Endodermal cell (in vitro differentiated cells): ENCODE measurements at places on chromosomes 3 and 15.

DNA sequence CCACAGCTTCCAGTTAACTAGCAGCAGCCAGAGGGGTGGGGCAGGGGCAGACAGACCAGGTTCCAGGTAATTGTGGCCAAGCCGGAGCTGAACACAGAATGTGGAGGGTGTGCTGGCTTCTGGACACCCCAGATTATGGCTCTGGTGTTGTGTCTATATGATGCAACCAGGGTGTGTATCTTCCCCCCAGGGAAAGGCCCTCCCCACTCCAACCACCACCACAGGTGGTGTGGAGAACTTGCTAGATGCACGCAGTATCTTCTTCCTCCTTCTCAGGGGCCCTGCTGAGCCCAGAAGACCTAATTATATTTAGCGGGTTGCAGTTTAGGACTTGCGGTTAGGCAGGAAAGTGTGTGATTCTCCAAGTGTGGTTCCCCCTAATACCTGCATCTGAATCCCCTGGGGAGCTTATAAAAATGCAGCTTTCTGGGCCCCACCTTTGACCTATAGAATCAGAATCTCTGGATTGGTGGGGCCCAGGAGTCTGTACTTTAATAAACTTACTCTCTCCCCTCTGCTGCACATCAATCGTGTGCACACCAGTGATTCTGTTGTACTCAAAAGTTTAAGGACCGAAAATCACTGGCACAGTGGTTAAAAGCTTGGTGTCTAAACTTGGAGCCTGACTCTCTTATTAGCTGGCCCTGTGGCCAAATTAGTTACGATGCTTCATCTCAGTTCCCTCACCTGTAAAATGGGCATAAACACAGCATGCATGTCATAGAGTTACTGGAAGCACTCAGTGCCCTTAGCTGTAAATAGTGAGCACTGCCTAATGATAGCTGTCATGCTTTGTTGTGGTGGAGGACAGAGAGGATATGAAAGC, 379.1 kb upstream of the PROK2 start:
- no peak overlapping the region for H3K27ac ChIP-seq
- no peak for DNase-seq
- peaks cover 4% of the 10 kb centered on the region for H3K4me1 ChIP-seq
- H3K4me3 ChIP-seq = no peak overlapping the region

DNA sequence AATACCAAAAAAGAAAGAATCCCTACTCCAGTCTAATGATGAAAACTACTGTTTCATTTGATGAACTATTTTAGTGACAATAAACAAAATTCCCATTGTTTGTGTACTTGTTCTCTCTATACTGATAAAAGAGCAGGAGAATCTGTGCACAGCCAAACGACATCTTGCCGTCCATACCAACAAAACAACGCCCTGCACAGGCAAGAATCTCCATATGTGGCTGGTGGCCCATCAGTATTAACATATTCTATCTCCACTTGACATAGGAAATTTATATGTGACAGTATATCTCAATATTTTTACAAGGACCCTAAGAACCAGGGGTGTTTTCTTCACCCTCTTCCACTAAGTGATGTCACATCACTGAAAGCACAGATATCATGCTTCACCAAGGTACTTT, 279.5 kb downstream of the ULK4 start:
- H3K27ac ChIP-seq = no peak overlapping the region
- DNase-seq = no peak
- no peak overlapping the region for H3K4me3 ChIP-seq
- no peaks in the 10 kb centered on the region for H3K36me3 ChIP-seq
- H3K27me3 ChIP-seq = no peaks in the 10 kb centered on the region

DNA sequence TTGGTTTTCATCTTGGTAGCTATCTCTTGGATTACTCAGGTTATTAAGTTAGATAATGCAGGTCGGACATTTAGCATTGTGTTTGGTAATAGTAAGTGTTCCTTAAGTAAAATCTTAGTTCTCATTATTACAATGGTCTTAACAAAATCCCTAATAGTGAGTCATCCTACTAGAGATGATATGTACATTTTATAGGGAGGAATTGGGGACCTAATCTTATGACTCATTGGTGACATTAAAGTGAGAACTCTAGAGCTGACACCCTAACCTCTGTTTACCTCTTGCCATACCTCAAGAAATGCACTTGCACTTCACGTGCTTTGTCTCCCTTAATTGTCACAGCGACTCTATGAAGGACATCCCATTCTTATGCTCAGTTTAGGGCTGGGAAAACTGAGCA, 174.9 kb downstream of the CADPS start:
- no peak overlapping the region for H3K27ac ChIP-seq
- H3K36me3 ChIP-seq = no peaks in the 10 kb centered on the region
- DNase-seq = no peak
- H3K27me3 ChIP-seq = no peaks in the 10 kb centered on the region
- H3K4me3 ChIP-seq = no peak overlapping the region
- H3K4me1 ChIP-seq = peaks cover 8% of the 10 kb centered on the region

DNA sequence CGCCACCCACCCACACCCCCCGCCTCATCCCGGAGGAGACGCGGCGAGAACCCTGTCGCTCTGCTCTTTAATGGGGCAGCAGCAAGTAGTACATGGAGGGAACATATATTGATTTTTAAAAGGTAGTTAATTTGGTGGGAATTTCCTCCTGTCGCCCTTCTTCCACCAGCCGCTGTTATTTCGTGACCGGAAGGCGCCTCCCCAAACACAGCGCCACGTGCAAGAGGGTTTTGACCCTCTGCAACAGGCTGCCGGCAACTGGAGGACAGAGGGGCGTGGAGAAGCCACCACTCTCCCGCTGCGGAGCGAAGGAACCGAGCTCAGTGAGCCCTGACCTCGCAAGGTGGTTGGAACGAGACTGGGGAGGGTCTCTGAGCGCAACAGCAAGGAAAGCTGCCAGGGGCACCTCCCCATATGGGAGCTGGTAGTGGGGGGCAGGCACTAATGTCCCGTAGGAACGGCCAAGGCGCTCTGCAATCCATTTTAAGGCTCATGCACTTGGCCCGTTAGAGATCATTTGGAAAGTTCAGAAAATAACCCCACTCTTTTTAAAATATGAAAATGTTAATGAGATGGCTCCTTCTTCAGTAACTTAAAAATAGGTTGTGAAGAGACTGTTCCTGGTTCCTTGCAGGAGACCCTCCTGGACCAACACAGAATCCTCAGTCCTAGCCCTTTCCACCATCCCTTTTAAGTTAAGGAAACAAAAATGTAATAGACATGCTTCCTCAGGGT, 4.3 kb downstream of the ONECUT1 start:
- peak overlapping the region; percentile 76 for H3K4me3 ChIP-seq
- peaks cover 98% of the 10 kb centered on the region for H3K27me3 ChIP-seq
- DNase-seq = peak; percentile 65
- no peak overlapping the region for H3K27ac ChIP-seq
- H3K36me3 ChIP-seq = no peaks in the 10 kb centered on the region

DNA sequence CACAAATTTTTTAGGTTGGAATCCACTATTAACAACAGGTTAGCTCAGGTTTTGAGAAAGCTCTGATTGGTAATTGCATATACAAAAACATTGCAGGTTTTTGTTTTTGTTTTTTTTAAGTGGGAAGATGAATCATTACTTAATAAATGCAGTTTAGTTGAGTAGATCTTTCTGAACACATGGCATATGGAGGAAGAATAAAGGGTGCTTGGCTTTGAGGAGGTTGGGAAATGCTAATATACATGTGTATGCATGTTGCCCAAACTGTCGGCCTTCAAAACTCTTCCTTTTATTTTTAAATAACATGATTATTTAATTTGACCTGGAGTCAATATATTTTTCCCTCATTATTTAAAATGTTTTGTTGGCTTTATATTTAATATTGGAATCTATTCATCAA, 32.8 kb downstream of the ZBTB38 start:
- H3K4me1 ChIP-seq = peaks cover 4% of the 10 kb centered on the region
- no peak overlapping the region for H3K27ac ChIP-seq
- H3K36me3 ChIP-seq = peaks cover 22% of the 10 kb centered on the region
- H3K27me3 ChIP-seq = no peaks in the 10 kb centered on the region
- no peak overlapping the region for H3K4me3 ChIP-seq

DNA sequence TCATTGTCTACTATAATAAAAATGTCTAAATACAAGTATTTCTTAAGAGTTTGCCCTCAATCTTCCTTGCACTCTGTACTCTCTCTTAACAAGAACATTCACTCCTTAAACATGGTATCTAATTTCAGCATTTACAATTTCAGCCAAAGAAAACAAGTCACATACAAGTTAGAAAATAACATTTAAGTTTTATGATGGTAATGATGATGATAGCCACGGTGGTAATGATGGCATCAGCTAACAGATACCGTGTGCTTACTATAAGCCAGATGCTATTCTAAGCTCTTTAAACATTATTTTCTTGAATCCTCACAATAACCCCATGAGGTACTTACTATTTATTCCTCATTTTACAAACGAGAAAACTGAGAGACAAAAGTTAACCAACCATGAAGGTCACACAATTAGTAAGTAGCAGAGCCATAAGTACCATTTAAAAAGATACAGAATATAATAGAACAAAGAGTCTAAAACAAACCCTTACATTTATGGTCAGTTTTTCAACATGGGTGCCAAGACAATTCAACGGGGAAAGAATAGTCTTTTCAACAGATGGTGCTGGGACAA, 7.4 kb downstream of the SPICE1 start:
- no peaks in the 10 kb centered on the region for H3K4me1 ChIP-seq
- H3K27ac ChIP-seq = no peak overlapping the region
- no peaks in the 10 kb centered on the region for H3K36me3 ChIP-seq
- H3K27me3 ChIP-seq = peaks cover 15% of the 10 kb centered on the region

DNA sequence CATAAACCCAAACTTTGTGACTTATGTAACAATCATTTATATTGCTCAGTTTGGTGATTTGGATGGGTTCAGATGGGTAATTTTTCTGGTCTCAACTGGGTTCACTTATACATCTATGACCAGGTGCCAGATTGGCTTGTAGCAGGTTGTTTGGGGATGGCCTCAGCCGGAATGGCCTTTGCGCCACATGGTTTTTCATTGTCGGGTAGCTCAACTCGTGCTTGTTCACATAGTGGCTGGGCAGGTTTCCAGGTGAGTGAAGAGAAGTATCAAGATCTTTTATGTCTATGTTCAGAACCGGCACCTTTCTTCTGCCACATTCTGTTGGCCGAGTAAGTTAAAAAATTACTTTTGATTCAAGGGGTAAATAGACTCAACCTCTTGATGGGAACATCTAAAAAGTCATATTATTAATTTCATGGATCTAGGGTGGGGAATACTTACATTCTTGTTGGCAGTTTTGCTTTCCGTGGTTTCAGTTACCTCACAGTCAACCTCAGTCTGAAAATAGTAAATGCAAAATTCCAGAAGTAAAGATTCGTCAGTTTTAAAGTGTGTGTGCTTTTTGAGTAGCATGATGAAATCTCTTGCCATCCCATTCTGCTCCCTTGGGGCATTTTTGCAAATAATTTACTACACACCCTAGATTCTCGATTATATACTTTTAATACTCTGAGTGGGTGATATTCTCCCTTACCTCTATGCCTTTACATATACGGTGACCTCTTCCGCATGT, 745.7 kb upstream of the CCDC54 start:
- no peaks in the 10 kb centered on the region for H3K27me3 ChIP-seq
- no peak overlapping the region for H3K27ac ChIP-seq
- H3K4me1 ChIP-seq = no peaks in the 10 kb centered on the region
- no peak for DNase-seq
- H3K36me3 ChIP-seq = no peaks in the 10 kb centered on the region
- no peak overlapping the region for H3K4me3 ChIP-seq

GRCh38 chr3:191563722-191564121, 102.8 kb downstream of the PYDC2 start:
- H3K27ac ChIP-seq = no peak overlapping the region
- no peak overlapping the region for H3K4me3 ChIP-seq
- no peaks in the 10 kb centered on the region for H3K27me3 ChIP-seq
- H3K4me1 ChIP-seq = no peaks in the 10 kb centered on the region

GRCh38 chr3:161171113-161171512, 50.0 kb upstream of the NMD3 start:
- H3K27me3 ChIP-seq = no peaks in the 10 kb centered on the region
- no peaks in the 10 kb centered on the region for H3K36me3 ChIP-seq
- H3K27ac ChIP-seq = no peak overlapping the region
- no peak for DNase-seq
- no peak overlapping the region for H3K4me3 ChIP-seq
- H3K4me1 ChIP-seq = no peaks in the 10 kb centered on the region

DNA sequence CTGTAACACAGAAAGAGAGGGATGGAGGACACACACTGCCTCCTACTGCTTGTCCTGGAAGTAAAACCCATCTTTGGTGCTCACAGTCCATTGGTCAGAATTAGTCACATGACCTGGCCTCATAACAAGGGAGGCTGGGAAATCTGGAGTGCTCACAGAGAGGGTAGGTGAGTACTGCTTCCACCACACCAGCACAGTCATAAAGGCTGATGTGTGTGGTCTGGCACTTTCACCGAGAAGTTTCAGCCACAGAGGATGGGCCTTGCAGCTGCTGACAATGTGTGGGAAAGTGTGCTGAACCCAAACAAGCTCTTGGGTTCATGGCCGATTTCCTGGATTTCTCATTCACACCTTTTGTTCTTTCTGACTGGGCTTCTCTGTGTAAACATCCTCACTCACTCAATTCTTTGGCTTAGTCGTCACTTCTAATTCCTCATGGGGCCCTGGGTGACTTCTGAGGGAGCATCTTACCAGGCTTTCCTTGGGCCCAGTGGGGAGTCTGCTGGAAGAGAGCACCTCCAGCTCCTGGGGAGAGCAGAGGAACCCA, 100.7 kb downstream of the ASB7 start:
- no peaks in the 10 kb centered on the region for H3K4me1 ChIP-seq
- DNase-seq = peak; percentile 82

DNA sequence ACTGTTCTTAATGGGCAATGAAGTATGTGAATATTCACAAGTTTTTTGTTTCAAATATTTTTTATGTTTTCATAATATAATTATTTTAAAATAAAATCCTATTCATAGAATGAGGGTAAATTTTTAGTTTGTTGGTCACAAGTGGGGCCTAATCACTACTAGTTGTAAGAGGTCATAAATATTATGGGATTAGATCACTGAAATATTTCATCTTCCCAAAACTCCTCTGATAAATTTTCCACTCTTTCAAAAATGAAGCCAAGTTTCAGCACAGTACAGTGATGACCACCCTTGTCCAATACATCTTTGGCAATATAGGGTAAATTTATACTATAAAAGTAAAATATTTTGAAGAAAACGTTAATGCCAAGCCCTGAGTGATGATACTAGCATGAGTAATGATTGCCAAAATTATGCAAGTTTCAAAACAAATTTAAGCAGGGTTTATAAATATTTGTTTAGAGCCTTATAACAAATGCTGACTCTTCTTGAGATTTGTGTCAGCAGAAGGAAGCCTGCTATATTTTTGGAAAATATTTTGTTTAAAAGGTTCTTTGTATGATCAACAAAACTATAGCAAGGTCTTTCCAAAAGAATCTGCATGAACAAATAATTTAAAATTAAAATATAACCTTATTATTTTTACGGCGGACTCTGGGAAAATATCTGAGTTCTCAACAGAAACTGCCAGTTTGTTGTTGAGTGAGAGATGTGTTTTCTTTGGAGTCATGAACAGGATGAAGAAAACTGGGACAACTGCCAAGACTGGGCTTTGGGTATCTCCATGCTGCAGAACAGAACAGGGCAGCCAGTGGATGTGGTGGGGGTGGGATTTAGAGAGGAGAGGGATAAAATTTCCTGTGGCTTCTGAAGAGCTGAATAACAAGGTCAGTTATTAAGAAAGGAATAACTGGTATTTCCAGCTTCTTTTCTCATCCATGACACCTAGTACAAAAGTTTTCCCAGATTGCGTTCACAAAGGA, 17.9 kb upstream of the TM4SF1 start:
- H3K27ac ChIP-seq = no peak overlapping the region
- H3K4me3 ChIP-seq = no peak overlapping the region
- no peaks in the 10 kb centered on the region for H3K36me3 ChIP-seq
- no peaks in the 10 kb centered on the region for H3K4me1 ChIP-seq
- no peaks in the 10 kb centered on the region for H3K27me3 ChIP-seq
- no peak for DNase-seq
